ENCODE measurements at places on chromosomes 7 and 10. TPM values are rescaled to one million over a fixed set of nuclear protein-coding genes. Genes with fewer than 3 reads are reported as not detected.

PRLHR gene
- not detected for total RNA-seq

NUTM2A gene
- 0.12 TPM for total RNA-seq

PNLIP gene
- total RNA-seq: not detected

CYP26C1 gene
- total RNA-seq: 0.23 TPM

IKZF5 gene
- total RNA-seq: 1.1 TPM

ADGRA1 gene
- total RNA-seq: not detected

ZNF746 gene
- 7.4 TPM for total RNA-seq

OR6V1 gene
- not detected for total RNA-seq

SERPINE1 gene
- 1,526 TPM for total RNA-seq

ADAP1 gene
- 2.3 TPM for total RNA-seq

ELAPOR2 gene
- total RNA-seq: 117 TPM

NUTM2E gene
- total RNA-seq: not detected

KDM7A gene
- total RNA-seq: 3.1 TPM

ANKRD61 gene
- total RNA-seq: 0.35 TPM

OR2A7 gene
- 0.23 TPM for total RNA-seq

SLC13A1 gene
- not detected for total RNA-seq

ASIC3 gene
- total RNA-seq: not detected

ABCB1 gene
- 0.75 TPM for total RNA-seq

RHOBTB1 gene
- 13.9 TPM for total RNA-seq

TAS2R41 gene
- total RNA-seq: not detected

CHN2 gene
- 2.2 TPM for total RNA-seq

WDFY4 gene
- not detected for total RNA-seq

CALML5 gene
- not detected for total RNA-seq

TMEM229A gene
- total RNA-seq: 0.23 TPM

CTAGE8 gene
- not detected for total RNA-seq

CPN1 gene
- not detected for total RNA-seq

ARMC10 gene
- 35.1 TPM for total RNA-seq

KIN gene
- total RNA-seq: 4.1 TPM
